ENCODE measurements at places on chromosomes 13 and 19.
A peak's percentile ranks its signal among the peaks of the same experiment; 100 is the strongest.

DNA sequence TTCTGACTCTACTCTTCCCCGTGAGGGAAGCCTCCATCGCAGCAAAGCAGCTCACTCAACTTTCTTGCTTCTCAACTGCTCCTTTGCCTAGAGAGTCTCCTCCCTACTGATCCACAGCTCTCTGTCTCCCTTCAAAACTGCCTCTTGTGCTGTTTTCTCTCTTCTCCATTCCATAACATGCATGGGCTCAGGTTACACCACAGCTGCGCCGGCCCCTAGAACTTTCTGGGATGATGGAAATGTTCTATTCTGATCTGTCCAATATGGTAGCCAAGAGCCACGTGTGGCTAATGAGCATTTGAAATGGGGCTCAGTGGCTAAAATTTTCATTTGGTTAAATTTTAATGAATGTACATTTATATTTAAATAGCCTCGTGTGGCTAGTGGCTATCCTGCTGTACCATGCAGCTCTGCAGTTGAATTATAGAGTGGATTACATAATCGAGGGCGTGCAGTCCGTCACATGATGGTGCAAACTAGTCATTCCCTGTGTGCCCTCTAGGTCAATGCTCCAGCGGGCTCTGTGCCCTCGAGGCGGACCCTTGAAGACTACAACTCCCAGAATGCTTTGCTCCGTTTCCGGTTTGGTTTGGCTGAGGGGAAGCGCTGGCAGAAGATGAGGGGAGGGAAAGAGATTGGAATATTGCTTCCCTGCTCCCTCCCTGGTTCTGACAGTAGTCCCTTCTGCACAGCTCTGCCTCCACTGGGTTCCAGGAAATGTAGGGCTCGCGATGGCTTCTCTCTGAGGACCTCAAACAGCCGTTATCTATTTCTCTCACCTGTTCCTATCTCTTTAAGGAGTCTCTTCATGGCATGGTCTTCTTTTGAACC is 109.8 kb downstream of the CACNA1A start:
- no peak for DNase-seq

GRCh38 chr13:50244713-50245574 is 229.7 kb downstream of the KCNRG start:
- no peak for DNase-seq

DNA sequence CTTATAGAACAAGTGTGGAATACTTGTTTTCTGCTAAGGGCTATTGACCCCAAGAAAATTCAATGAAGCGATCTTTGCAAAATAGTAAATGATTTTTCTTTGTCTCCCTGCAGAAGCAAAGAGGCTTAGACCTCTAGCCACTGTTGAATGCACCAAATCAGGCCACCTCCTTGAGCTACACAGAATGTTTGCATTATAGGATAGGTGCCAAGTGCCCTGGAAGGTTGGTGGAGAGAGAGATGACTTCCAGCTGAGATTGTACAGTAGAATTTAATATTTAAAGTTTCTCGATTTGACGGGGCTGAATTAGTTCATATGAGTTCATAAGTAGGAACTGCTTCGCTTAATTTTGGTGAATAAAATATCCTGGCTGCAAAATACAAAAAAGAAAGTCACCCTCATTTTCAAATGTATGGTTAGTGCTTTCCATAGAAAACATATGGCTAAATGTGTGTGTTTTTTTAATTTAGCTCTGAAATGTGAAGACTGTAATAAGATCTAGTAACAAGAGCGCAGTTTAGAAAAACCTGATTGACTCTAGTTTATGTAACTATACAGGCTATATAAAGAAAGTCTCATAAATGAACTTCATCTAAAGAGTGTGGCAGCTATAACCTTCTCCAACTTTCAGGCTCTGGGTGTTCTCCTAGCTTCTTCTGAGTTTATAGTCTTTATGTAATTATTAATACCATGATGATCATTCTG is 41.6 kb downstream of the LRCH1 start:
- no peak for DNase-seq

DNA sequence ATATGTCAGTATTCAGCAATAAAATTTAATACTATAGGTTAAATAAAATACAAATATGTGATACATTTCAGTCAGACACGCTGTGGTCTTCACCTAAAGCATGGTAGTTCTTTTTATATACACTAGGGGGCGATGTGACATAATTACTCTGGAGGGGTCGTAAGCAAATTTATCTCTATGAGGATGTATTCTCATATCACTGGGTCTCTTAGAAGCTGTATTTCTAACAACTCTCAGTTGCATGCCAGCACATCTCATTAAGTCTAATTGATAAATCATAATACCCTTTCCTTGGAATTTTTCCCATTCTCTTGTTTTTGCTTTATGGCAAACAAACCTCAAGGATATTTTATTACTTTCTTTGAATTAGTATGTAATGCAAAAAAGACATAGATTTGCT is 3.9 kb upstream of the PCDH17 start:
- no peak for DNase-seq

GRCh38 chr19:6717441-6717971 is 2.9 kb downstream of the C3 start:
- DNase-seq = no peak

- DNase-seq = no peak
Measured at GRCh38 chr13:19981685-19982238, 23.2 kb downstream of the ZMYM2 start.

DNA sequence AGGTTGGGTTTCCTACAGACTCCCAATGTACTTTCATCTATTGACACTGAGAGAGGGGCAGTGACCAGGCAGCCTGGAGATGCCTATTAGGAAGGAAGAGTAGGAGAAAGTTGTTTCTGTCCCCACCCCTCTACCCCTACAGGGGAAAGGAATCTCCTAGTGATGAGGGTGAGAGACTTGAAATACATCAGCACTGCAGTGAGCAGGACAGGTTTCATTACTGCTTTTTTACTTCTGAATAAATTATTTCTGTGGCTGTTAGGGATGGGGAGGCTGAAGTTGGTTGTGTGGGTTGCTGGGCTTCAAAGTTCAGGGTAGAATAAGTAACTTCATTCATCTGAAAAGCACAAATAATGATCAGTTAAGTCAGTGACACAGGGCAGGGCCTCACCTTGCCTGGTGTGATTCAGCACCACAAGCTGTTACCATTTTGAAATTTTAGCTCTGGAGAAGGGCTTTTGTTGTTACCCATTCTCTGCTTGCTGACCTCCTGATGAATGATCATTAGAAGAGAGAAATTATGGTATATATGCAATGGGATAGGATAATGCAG is 19.3 kb downstream of the CEACAM1 start:
- DNase-seq = no peak

GRCh38 chr13:63124863-63125262 is 1709.2 kb upstream of the PCDH20 start:
- DNase-seq = no peak

DNA sequence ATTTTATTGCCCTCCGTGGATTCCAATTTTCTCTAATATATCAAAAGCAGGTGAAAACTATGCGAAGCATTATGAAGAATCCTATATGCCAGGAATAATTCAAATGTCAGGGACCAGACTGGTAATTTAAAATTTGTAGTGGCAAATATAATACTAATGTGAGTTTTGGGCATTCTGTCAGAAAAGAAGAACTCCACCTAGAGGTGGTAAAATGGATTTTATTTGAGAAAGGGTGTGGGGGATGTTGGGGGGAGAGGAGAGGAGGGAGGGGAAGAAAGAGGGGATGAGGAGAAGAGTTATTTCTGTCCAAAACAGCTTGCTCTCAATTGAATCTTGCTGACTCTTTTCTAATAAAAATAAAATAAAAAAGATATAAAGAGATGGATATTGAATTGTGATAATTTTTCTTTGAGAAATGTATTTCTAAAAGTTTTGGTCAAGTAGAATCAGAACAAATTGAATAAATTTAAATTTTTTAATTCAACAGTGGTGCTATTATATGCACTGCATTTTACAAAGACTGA is 929.3 kb upstream of the SLITRK5 start:
- no peak for DNase-seq

GRCh38 chr13:62512194-62513141 is 1096.8 kb upstream of the PCDH20 start:
- DNase-seq = no peak

DNA sequence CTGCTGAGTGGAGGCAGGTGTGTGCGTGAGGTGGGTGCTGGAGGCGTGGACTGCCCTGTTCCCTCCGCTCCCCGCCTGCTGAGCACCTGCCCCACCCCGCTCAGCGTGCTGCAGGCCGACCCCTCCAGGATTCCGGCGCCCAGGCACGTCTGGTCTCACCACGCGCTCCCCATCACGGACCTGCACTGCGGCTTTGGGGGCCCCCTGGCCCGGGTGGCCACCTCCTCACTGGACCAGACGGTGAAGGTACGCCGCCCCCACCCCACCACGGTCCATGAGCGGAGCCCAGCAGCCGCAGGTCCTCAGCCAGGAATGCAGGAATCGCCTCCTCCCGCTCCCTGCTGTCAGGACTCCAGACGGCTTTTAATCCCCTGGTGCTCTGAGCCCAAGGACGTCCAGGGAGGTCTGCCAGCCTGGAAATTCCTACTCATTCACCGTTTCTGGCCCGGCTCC is 6.0 kb downstream of the WDR18 start:
- DNase-seq = no peak

DNA sequence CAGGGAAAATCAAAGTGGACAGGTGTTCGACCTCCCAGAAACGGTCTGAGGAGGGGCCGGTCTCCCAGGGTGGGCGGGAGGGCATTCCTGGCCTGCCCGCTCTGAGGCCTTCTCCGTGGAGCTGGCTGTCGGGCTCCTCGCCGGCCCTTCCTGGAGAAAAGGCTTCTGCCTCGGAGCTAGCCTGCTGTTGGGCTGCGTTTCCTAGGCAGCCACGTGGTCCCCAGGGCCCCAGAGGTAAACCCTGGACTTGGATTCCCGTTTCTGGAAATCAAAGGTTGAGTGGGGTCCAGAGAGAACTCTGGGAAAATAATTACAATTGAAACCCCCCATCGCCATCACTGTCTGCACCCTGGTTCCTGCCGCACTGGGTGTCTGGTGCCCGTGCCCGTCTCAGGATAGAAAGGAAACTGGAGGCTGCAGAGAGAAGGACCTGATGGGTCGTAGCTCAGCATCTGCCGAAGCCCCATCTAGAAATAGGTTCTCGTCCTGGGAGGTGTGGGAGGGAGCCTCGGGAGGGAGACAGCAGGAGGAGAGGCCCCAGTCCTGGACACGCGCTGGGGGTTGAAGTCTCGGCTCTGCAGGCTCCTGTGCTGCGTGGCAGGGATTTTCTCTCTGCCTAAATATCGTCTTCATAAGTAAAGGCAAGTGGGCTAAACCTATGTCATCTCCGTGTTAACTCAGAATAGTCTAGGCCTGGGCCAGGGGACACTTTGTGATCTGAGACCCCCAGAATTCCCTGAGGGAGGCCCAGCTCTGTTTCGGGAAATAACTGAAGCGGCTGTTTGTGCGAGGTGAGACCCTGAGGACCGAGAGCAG is 7.7 kb upstream of the PROZ start:
- no peak for DNase-seq

DNA sequence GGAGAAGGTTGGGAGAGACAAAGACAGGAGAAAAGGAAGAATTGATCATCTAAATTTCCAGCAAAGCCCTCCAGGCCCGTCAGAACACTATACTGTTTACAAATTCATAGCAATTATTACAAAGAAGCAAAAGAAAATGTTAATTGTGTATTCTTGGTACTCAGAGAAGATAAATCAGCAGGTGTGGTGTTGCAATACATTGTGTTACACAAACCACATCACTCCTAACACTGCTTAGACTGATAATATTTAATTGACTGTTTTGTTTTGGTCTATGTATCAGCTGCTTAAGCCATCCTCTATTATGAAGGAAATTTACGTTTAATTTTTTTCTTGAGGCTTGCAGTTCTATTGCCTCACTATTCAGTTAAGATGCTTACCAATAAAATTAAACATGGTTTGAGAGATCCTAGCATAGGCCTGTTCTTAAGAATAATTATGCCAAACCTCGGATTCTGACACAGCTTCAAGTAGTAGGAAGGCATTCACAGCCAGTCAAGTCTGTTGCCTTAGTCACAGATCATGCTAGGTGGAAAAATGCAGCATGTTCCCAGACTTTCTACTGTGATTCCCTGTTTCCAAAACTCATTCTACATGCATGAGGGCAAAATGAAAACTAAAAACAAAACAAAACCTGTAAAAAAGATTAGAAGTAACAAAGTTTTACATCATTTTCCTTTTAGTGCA is 129.2 kb downstream of the TBC1D4 start:
- DNase-seq = no peak

DNA sequence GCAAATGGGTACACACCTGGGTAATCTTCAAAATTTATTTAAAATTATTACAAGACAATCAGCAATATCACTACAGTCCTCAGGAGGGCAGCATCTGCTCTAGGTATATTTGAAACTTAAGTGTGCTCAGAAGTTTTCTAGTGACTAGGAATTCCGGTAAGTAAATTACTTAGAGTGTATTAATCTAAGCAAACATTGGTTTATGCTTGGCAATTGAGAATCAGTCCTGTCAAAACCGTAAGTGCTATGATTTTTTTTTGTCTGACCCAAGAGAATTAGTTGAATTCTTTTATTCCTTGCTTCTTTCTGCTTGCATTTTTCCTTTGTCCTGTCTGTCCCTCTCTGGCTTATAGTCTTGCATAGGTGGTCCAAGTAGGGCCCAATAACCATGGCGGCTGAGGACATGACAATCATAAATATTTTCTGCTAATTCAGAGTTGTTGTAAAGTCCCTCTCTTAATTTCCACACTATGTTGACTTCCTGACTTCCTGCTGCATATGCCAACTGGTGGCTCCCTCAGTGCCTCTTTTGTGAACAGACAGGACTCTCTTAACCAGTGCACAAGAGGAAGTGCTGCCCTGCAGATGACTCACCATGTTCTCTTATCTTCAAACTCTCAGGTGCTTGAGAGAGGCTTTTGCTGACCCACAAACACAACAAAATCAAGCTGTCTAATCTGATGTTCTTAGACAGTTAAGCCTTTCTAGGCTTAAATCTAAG is 82.2 kb downstream of the SLAIN1 start:
- no peak for DNase-seq

DNA sequence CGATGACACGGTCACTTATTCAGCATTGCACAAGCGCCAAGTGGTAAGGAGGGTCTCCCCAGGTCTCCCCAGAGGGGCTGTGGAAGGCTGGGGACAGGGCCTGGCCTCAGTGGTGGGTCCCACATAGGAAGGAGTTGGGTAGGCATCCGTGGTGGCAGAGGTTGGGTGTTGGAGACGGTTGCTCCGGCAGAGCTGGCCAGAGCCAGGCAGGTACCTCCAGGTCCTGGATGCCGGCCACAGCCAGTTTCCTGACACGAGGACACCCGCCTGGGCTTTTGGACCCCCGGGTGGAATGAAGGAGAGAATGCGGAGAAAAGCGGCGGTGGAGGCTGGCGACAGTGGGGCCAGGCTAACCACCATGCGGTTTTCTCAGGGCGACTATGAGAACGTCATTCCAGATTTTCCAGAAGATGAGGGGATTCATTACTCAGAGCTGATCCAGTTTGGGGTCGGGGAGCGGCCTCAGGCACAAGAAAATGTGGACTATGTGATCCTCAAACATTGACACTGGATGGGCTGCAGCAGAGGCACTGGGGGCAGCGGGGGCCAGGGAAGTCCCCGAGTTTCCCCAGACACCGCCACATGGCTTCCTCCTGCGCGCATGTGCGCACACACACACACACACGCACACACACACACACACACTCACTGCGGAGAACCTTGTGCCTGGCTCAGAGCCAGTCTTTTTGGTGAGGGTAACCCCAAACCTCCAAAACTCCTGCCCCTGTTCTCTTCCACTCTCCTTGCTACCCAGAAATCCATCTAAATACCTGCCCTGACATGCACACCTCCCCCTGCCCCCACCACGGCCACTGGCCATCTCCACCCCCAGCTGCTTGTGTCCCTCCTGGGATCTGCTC is 1.3 kb upstream of the FFAR1 start:
- DNase-seq = peak; percentile 62

Data from activated T-cell treated with anti-CD3 and anti-CD28 coated beads for 1 hour (primary cell).